ENCODE measurements at places on chromosomes 2 and 18. TPM values are rescaled to one million over a fixed set of nuclear protein-coding genes. Genes with fewer than 3 reads are reported as not detected.

The CHST10 gene
- 19.3 TPM for total RNA-seq

The NRP2 gene
- 22.7 TPM for total RNA-seq

The LIPT1 gene
- total RNA-seq, result 2.1 TPM

The SH3BP4 gene
- 62.1 TPM for total RNA-seq

The STAT4 gene
- under 0.01 TPM for total RNA-seq

The NTSR2 gene
- total RNA-seq, result not detected

The OTX1 gene
- total RNA-seq, result 0.17 TPM

The PIK3C3 gene
- total RNA-seq, result 19.8 TPM

The RPE gene
- 88.2 TPM for total RNA-seq

The ZBTB7C gene
- total RNA-seq, result not detected

The ANKRD29 gene
- 0.89 TPM for total RNA-seq

The DSG4 gene
- not detected for total RNA-seq

The ACMSD gene
- not detected for total RNA-seq

The CCDC148 gene
- 0.50 TPM for total RNA-seq

The ASPRV1 gene
- total RNA-seq, result 0.34 TPM

The RUFY4 gene
- not detected for total RNA-seq

The MPPE1 gene
- 13.1 TPM for total RNA-seq
